ENCODE measurements at places on chromosomes 3 and 15.
A peak's percentile ranks its signal among the peaks of the same experiment; 100 is the strongest.

DNA sequence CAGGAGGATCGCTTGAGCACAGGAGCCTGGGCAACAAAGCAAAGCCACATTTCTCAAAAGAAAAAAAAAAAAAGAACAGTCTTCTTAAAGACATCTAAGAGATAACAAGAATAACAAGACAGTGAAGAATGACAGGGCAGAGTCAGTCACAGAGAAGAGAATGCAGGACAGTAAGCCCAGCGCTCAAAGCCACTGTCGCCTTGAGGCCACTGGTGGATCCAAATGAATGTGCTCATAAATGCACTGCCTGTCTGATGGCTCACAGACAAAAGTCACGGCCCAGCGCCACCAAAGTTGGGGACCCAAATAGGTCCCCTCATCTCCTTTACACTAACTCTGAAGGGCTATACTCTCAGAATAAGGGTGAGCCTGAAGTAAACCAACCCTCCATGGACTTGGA, 52.3 kb downstream of the FAM174B start:
- DNase-seq: no peak

DNA sequence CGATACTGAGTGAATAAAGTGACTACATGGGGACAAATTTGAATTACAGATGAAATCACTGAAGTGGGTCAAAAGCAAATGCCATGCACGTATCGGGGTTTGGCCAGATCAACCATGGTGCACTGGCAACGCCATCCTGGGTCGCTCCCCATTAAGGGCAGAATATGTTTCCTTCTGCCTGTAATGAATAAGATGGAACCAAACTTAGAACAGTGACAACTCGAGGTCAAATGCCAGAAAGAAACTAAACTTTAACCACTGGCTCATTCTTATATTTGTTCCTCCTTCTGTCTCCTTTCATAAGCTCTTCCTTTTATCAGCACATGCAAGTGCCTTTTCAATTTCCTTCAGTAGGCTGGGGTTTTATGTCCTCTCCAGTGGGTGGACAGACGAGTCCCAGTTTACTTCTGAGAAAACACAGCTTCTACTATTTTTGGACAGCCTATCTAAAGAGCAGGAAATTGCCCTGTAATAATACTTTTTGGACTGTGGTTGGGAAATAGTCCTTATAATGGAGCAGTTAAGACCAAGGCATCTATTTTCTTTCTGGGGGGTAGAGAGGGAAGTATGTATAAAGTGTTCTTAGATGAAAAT, 61.4 kb downstream of the WHAMM start:
- no peak for DNase-seq

- peak; percentile 0 for DNase-seq
Measured at GRCh38 chr3:67083277-67083676, 85.2 kb downstream of the KBTBD8 start.

DNA sequence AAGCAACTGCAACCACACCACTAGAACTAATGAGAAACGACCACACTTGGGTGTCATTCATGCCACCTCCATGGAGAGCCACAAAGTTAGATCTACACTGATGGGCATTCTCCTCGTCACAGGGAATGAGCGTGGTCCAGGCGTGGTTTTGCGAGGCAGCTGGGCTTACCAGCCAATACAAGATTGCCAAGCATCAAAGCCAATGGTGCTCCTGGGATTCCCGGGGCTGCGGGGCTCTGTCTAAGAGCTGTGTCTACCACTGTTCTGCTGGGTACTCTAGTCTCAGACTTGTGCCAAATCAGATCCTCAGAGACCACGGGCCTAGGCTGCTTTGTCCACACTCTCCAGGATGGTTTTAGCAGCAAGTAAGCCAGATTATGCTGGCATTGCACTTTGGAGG, 43.8 kb downstream of the RAB6B start:
- no peak for DNase-seq

DNA sequence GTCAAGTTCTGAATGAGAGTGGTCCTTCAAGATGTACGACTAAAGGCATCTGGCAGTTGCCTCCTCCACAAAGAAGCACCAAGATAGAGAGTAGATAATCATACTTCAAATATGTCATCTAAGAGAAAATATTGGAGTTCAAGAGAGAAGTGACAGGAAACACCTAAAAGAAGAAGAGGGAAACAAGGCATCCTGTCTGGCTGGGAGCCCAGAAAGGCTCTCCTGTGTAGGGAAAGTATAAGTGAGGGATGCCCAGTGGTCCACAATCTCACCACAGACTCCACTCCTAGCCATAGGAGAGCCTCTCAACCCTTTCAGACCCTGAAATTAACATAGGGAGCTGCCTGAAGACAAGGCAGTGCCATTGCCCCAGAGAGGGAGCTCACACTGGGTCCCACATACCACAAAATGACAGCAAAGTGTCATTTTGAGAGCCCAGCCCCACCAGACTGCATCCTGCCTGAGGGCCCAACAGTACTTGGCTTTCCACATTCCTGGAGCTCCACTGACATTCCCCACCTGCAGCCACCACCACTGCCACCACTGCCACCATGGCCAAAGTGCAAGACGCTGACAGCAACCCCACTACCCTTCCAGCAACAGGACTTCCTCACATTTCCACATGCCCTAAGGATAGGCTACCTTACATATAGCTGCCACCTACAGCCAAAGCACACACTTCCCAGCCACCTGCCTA, 210.6 kb downstream of the ATP8B4 start:
- DNase-seq: no peak

DNA sequence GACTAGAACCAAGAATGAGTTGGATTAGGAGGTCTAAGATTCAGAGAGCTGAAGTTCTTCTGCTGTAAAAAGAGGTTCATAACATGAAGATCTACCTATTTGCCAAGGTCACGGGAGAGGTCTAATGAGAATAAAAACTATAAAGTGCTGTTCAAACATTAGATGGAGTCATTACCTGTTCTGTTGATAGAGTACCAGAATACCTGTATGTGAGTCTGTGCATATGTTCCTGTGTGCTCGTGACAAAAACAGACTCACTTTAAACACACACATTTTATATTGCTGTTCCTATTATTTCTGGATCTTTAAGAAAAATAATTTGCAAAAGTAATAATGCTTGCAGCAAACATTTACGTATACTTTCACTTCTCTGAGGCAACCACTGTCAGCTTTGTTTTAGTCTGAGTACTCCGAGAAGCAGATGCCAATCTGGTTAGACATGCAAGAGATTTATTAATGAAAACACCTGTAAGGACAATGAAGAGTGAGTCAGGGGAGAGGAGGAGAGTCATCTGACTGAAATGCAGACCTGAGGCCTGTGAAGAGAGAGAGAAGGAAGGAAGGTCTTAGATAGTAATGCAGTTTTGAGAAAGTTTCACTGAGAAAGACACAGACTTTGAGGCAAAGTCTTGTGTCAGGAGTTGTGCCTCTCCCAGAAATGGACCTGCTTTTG, 221.2 kb downstream of the SQOR start:
- no peak for DNase-seq

DNA sequence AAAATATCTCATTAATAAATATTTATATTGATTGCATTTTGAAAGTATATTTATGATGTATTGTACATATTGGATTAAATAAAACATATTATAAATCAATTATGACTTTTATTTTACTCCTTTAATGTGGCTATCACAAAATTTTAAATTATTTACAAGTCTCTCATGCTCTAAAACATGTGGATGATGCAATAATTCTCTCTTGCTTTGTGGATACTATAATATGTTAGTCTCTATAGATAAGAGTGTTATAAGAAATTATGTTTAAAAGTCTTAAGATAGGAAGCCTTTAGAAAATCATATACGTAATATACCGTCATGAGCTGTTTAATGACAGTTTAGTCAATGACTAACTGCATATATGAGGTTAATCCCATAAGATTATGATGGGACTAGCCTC, 547.4 kb upstream of the ALCAM start:
- DNase-seq: no peak

DNA sequence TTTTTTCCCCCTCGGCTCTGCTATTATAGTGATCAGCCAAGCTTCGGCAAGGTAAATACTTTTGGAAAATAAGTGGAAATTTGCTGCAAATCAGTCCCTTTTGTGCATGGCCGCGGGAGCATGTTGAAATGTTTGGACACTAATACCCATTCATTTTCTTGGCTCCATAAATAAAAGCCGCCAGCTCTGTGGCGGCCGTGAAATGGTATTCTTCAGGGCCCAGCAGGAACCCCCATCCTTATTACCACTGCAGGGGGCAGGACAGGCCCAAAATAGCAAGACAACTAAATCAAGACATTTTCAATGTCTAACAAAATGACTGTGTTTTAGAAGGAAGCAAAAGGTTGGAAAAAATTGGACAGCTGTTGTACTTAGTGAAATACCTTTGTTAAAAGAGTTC, 362.3 kb downstream of the NR2F2 start:
- no peak for DNase-seq

DNA sequence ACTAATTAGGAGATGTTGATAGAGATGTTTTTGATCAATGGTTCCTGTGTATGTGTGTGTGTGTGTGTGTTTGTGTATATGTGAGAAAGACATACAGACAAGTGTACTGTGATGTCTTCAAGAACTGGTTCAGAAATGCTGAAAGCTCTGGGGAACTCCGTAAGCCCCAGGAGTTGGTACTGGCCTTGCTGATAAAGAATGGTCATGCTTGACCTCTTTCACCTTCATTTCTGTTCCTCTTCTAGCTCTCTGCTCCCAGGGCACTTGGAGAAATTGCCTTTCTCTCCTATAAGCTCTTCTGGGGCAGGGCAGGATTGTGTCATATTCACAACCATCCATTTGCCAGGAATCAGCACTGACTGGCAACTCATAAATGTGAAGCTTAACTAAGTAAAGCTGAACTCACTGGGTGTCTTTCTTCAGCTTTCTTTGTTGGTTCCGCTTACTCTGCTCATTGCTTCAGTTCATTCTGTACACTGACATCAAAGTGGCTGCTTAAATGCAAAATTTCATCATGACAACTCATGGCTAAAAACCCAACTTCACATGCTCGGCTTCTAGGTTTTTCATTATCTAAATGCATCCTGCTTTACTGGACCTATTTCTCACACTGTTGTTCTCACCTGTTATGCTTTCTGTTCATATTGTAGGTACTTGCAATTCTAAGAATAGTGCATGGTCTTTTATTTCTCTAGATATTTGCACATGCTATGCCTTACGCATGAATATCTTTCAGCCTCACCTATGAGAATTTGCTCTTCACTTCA, 162.1 kb upstream of the LYSMD4 start:
- DNase-seq: no peak

- no peak for DNase-seq
Measured at GRCh38 chr3:30686799-30687198, 80.4 kb downstream of the TGFBR2 start.

DNA sequence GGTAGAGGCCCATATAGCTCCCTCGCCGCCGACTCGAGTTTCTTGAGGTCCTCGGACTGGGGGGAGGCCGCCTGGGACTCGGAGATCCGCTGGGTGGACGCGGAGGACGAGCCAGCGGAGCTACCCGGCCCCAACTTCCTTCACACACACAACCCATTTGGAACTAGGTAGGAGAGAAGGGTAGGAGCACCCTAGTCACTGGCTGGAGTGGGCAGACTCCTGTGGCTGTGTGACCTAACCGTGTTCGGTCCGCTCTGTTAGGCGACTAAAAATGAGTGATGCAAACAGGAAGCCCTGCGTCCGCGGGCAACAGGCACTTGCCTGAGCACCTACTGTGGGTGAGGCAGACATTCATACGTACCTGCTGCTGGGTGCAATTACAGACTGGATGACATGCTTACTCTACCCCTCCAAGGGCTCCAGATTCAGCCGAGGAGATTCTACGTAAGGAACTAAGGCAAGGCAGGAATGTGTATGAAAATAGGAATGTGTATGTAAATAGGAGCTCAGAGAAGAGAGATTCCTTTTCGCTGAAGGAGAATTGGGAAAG, 4.6 kb upstream of the SIN3A start:
- DNase-seq: peak; percentile 38

- DNase-seq: no peak
Measured at GRCh38 chr3:153652076-153652475, 469.1 kb upstream of the ARHGEF26 start.

GRCh38 chr15:83092309-83092976, 15.0 kb upstream of the TM6SF1 start:
- no peak for DNase-seq

DNA sequence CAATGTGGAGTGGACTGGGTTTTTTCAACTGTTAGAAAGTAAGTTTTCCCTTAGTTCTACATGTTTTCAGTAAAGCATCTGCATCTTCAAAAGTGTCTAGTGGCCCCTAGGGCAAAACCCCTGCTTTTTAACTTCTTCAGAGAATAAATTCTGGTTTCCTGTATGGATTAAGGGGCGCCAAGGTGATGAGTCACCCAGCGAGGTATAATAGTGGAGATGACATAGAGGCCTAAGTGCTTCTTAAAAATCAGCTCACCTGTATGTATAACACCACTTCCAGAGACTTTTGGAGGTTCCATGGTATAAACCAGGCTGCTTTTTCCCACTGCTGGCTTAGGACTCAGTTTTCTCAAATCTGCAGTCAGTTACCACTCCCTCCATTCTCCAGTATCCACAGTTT, 68.9 kb downstream of the SYN2 start:
- no peak for DNase-seq

- DNase-seq: no peak
Measured at GRCh38 chr3:122004107-122004506, 17.9 kb downstream of the ILDR1 start.

DNA sequence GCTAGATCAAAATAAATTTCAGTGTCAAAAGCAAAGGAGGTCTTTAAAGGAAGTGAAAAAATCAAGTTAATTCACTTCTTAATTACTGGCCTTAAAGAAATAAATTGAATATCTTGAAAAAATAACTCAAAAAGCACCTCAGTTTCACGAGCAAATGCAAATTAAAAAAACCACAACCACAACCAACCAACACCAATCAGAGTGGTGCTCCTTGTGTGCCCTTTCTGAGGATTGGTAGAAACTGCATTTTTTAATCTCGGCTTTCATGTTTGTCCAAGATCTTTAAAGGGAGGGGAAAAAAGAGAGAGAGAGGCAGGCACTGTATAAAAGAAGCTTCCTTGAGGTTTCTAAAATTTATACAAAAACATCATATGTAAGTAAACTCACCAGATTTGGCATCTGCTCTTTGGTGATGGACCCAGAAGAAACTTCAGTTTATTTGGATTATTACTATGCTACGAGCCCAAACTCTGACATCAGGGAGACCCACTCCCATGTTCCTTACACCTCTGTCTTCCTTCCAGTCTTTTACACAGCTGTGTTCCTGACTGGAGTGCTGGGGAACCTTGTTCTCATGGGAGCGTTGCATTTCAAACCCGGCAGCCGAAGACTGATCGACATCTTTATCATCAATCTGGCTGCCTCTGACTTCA, at the start of gene GPR15:
Gene GPR15 (plus strand): TSS at position 357 of the 653 bp plus-strand sequence. CDS start 56 bp downstream, at position 413.
- DNase-seq: no peak

GRCh38 chr3:176120507-176120906, 1076.8 kb downstream of the TBL1XR1 start:
- no peak for DNase-seq

- DNase-seq: no peak
Measured at GRCh38 chr3:113232342-113232741, 21.0 kb downstream of the BOC start.

DNA sequence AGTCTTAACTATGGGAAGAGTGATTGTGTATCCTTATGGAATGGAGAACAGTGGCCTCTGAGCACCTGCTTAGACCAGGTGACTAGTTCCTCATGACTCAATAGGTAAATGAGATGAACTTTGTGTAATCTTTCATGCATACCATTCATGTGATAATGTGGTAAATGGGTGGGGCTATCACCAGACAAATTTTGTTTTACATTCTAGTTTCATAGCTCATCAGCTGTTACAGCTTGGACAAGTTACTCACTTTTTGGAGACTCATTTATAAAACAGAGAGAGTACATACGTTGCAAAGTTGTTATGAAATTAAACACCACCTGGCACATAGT, 103.7 kb upstream of the TGFBR2 start:
- DNase-seq: no peak

All from activated CD4-positive, alpha-beta T cell treated with anti-CD3 and anti-CD28 coated beads, Interleukin-2, amount 50 U/mL, for 1 hour (primary cell).